M059J (cell line): ENCODE measurements at places on chromosomes 6 and 20. TPM values are rescaled to one million over a fixed set of nuclear protein-coding genes. Genes with fewer than 3 reads are reported as not detected.

- DNase-seq, result peak; percentile 97
These were observed 48.9 kb downstream of the PRDM1 start for GRCh38 chr6:106134906-106135634.

DNA sequence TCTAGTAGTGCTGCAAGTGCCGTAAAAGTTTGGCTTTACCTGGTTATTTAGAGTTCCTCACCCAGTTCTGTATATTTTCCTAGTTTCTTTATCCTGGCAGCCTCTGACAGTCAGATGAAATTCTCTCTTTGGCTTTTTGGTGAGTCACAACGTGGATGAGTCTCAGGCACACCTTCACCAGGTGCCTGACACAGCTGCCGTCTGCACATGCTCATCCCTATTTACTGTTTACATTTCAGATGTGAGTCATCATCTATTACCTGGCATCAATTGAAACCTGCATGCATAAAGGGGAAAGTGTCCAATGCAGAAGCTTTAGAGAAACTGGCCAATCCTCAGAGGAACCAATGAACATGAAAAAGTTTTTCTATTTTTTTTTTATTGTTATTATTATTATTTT lies 33.3 kb upstream of the ADGRF4 start:
- DNase-seq, result no peak

- DNase-seq, result peak; percentile 90
These were observed 117.5 kb upstream of the COL21A1 start for GRCh38 chr6:56364827-56365339.

- peak; percentile 64 for DNase-seq
These were observed 22.5 kb downstream of the SOX4 start for GRCh38 chr6:21616005-21616404.

The MAP1LC3A gene
- total RNA-seq, result 59.8 and 72.2 TPM in 2 replicates

- DNase-seq, result no peak
These were observed 85.1 kb upstream of the CNKSR3 start for GRCh38 chr6:154595538-154595937.
